ENCODE measurements at places on chromosomes 7 and 10.

DNA sequence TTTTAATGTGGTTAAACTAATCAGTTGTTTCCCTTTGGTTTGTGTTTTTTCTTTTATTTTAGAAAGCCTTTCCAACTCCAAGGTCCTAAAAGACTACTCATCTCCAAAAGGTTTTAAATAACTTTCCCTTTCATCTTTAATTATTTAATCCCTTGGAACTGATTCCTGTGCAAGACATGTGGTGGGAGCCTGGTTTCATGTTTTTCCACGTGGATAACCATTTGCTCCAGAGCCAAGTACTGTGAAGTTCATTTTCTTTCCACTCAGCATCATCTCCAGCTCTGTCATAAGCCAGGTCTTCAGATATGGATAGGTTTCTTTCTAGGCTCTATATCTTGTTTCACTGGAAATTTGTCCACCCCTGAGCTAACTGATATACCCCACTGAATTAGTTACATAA is 16.7 kb downstream of the PPP1R3C start:
- DNase-seq = no peak

- DNase-seq = no peak
Observed at GRCh38 chr7:155224116-155224811, 73.4 kb upstream of the INSIG1 start.

- peak; percentile 50 for DNase-seq
Observed at GRCh38 chr10:50540069-50540825, 83.5 kb downstream of the SGMS1 start.

DNA sequence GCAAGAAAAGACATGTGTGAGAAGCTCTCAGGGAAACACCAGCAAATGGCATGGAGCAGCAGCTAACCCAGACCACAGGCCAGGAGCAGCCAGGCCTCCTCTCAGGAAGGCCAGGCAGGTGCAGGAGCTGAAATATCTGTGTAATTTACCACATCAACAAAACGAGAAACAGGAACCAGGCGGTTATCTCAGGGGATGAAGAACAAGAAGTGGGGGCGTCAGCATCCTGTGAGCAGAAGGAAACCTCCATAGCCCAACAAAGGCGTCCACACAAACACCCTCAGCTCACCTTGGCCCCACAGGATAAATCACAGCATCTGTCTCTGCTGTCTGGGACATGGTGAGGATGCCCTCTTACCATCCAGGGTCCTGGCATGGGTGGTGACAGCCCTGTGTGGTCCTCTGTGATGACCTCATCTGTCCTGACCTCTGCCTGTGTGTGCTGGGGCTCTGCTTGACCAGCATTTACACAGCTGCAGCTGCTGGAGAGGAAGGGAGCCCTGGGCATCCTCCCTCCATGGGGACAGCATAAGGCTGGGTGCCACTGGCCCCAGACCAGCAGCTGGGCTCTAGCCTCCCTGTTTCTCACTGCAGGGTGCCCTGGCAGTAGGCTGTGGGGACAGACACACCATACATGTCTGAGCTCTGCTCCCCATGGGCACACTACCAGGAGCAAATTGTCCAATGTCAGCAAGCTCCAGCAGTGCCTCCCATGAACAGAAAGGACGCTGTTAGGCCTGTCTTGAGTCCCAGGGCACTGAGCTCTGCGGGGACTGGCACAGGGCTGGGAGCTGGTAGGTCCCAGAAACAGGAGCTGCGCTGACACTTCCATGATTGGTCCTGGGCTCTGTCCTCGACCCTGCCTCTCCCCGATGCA is 34.6 kb downstream of the ANXA8 start:
- DNase-seq = no peak

DNA sequence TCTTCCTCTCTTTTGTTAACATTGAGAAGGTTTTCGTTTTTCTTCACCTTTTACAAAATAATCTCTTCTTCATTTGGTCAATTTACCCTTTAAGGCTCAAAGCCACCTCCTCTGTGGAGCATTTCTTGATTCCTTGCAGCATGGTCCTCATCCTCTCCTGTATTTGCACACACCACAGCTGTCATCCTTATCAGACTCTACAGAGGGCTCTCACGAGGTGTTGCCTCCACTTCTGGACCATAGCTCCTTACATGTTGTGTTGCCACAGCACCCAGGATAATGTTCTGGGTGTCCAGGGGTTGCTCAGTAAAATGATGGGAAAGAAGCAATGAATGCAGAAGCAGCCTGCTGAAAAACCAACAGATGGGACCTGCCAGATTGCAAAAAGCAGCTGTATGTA is 192.8 kb downstream of the SH2D4B start:
- no peak for DNase-seq

GRCh38 chr10:108783897-108784296 is 1139.4 kb downstream of the XPNPEP1 start:
- DNase-seq = peak; percentile 72

DNA sequence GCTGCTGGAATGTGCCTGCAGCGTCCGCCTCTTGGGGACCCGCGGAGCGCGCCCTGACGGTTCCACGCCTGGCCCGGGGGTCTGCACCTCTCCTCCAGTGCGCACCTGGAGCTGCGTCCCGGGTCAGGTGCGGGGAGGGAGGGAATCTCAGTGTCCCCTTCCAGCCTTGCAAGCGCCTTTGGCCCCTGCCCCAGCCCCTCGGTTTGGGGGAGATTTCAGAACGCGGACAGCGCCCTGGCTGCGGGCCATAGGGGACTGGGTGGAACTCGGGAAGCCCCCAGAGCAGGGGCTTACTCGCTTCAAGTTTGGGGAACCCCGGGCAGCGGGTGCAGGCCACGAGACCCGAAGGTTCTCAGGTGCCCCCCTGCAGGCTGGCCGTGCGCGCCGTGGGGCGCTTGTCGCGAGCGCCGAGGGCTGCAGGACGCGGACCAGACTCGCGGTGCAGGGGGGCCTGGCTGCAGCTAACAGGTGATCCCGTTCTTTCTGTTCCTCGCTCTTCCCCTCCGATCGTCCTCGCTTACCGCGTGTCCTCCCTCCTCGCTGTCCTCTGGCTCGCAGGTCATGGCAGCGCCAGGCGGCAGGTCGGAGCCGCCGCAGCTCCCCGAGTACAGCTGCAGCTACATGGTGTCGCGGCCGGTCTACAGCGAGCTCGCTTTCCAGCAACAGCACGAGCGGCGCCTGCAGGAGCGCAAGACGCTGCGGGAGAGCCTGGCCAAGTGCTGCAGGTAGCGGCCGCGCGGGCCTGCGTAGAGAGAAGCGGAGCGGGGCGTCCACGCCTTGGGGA is 645 bp downstream of the SLC26A4 start:
- DNase-seq = peak; percentile 60
